Progenitor cell of endocrine pancreas (in vitro differentiated cells): ENCODE measurements at places on chromosomes 6 and 20. TPM values are rescaled to one million over a fixed set of nuclear protein-coding genes. Genes with fewer than 3 reads are reported as not detected.

PROKR2 gene
- total RNA-seq: not detected in 2 replicates

NKX2-2 gene
- 15.5 and 16.1 TPM in 2 replicates for total RNA-seq

ULBP2 gene
- total RNA-seq: not detected in 2 replicates

IYD gene
- total RNA-seq: 0.22 and 0.38 TPM in 2 replicates

BTNL2 gene
- not detected in 2 replicates for total RNA-seq

DUSP15 gene
- total RNA-seq: 13.2 and 14.9 TPM in 2 replicates

HLA-DMA gene
- total RNA-seq: 3.3 and 3.4 TPM in 2 replicates

RFX6 gene
- 28.7 and 34.2 TPM in 2 replicates for total RNA-seq

EYA2 gene
- total RNA-seq: 0.53 and 0.73 TPM in 2 replicates

RIPOR2 gene
- 2.2 and 4.0 TPM in 2 replicates for total RNA-seq

HS3ST5 gene
- total RNA-seq: 0.31 and 0.95 TPM in 2 replicates

C6orf15 gene
- total RNA-seq: not detected in 2 replicates

HLA-DRB5 gene
- total RNA-seq: 0.60 and 0.71 TPM in 2 replicates

GGT7 gene
- total RNA-seq: 58.4 and 59.1 TPM in 2 replicates

KCNK16 gene
- 32.9 and 35.2 TPM in 2 replicates for total RNA-seq

NFATC2 gene
- total RNA-seq: 10.1 and 11.2 TPM in 2 replicates

DDRGK1 gene
- total RNA-seq: 73.0 and 78.0 TPM in 2 replicates

MUC21 gene
- total RNA-seq: not detected in 2 replicates

SLC22A7 gene
- total RNA-seq: not detected in 2 replicates

SOBP gene
- total RNA-seq: 15.4 and 17.0 TPM in 2 replicates

C2 gene
- total RNA-seq: 0.47 and 0.65 TPM in 2 replicates

ZC3H12D gene
- total RNA-seq: 0.48 and 0.71 TPM in 2 replicates

XKR7 gene
- 2.4 and 2.7 TPM in 2 replicates for total RNA-seq

CST1 gene
- 1.5 and 1.6 TPM in 2 replicates for total RNA-seq

CTSZ gene
- 61.4 and 65.6 TPM in 2 replicates for total RNA-seq
